CD4-positive, alpha-beta memory T cell (primary cell): ENCODE measurements at places on chromosomes 3 and 15. TPM values are rescaled to one million over a fixed set of nuclear protein-coding genes. Genes with fewer than 3 reads are reported as not detected.

GPR15 gene
- total RNA-seq = 31.2 TPM

ACAN gene
- total RNA-seq = not detected

ALAS1 gene
- total RNA-seq = 34.6 TPM

SMAD3 gene
- total RNA-seq = 197 TPM

XIRP1 gene
- not detected for total RNA-seq

ACTRT3 gene
- not detected for total RNA-seq

GRCh38 chr3:138569090-138569489 is 25.0 kb downstream of the CEP70 start:
- DNase-seq = no peak

DNA sequence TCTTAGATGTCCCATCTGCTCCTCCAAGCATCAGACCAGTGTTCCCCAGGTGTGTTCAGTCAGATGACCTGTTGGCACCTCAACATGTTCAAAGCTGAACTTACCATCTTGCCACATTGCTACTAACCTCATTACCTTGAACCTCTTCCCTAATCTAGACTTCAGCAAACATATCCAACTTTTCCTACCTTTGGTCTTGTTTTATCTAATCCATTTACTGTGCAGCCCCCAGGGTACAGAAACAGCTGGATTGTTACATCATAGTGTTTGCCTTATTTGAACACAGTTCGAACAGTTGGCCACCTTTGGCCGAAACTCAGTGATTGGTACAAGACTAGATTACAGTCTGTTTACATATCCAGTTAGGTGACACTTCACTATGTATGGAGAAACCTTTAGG is 36.1 kb upstream of the MCF2L2 start:
- DNase-seq = no peak

DNA sequence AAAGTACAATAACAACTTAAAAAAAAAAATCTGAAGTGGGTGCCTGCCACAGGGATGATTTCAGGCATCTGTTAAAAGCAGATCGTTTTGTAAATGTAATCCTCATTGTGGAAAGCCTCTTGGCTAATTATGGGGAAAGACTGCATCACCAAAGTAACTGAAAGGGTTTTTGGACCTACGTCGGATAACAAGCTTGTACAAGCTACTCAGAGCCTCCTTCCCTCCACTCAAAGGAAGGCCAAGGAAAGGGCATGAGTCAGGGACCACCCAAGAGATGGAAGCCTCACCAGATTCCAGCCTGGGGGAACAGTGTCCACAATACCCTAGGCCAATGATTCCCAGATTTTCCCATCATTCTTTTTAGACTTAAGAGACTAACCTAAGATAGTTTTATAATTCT is 84.3 kb downstream of the ATP1B3 start:
- DNase-seq = no peak

DNA sequence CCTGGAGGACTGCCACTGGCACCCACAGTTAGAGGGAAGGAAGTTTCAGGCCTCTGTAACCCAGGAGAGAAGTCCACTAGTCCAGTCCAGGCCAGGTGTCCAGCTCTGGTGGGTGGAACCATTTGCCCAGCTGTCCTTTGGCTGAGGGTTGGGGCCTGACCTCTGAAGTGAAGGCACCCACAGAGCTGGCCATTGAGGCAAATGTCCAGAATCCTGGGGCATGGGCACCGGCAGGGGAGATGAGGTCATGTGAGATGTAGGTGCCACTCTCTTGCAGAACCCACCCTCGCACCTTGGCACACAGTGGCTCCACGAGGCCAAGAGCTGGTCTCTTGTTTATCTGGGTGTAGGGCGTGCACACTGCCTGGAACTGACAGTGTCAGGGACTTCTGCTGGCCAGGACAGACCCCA is 162.8 kb downstream of the SMAD6 start:
- no peak for DNase-seq

GRCh38 chr3:104549099-104549714 is 817.5 kb upstream of the ALCAM start:
- DNase-seq = no peak

DNA sequence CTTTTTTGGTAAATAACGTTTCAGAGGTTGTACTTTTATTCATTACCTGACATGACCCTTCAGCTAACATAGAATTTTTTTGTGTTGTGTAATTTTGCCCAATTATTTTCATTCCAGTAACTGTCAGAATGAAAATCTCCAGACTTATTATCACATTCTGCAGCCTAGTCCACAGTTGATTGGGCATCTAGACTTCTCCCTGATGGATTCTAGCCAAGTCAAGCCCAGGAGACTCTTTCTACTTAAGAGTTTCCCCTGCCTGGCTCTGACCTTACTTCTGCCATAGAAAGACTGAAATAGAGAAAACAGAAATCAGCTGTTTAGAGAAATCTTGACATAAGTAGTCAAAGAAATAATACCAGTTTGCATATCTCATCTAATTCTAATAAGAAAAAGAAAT is 82.9 kb upstream of the CDAN1 start:
- no peak for DNase-seq

GRCh38 chr15:77992356-77993222 is 84.9 kb downstream of the TBC1D2B start:
- no peak for DNase-seq

DNA sequence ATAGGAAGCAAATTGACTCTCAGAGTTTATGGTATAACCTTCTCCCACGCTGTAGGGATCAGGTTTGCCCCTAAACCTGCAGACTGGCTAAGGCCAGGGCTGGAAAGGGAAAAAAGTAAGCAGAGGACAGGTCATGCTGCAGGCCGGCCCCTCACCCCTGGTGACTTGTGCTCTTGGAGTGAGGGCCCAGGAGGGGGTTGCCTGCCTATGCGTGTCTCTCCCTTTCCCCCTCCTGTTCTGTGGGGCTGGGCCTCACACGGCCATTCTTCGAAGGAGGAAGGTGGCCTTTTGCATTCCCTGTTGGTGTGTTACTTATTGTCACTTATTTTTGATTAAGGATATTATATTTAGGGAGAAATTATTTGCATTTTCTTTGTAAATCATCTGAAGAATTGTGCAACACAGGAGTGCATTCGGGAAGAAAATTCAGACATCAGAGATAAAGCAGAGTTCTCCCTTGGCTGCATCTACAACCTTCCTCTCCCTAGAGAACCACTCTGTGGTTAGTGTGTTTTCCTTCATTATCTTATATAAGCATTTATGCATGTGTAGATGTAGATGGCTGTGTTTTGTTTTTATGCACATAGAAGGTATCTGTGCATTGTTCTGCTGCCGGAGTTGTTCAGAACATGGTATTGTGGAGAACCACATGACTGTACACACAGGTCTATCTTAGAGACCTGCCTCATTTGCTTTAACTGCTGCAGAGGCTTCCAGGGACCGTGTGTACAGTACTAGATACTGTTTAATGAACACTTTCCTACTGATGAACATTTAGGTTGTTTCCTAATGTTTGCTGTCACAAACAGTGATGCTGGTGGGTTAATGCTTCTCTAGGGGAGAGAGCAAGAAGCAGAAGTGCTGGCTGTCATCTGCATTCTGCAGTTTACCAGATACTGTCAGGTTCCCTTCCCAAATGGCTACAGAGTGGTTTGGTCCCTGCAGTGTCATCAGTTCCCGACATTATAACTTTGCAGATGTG is 133.5 kb downstream of the APBA2 start:
- no peak for DNase-seq

DNA sequence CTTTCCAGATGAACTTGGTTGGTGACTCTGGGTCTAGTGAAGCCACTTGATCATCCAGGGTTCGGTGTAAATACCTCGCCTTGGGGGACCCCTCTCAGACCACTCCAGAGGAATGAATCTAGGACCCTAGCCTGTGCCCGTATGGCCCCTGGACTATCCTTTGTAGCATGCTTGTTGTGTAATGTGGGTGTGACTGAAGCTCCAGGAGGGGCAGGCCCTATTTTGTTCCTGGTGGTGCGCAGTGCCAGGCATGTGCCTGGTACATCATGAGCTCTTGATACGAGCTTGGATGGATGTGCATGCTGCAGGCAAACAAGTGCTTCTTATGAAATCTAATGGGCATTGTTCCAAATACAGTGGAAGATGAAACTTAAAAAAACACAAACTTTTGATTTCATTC is 82.8 kb downstream of the EBLN2 start:
- DNase-seq = no peak

GRCh38 chr3:99541181-99541580 is 97.2 kb upstream of the COL8A1 start:
- no peak for DNase-seq

GRCh38 chr3:101685870-101686307 is 629 bp downstream of the RPL24 start:
- no peak for DNase-seq

- no peak for DNase-seq
Observed at GRCh38 chr15:100314809-100315400, 26.9 kb downstream of the ADAMTS17 start.

DNA sequence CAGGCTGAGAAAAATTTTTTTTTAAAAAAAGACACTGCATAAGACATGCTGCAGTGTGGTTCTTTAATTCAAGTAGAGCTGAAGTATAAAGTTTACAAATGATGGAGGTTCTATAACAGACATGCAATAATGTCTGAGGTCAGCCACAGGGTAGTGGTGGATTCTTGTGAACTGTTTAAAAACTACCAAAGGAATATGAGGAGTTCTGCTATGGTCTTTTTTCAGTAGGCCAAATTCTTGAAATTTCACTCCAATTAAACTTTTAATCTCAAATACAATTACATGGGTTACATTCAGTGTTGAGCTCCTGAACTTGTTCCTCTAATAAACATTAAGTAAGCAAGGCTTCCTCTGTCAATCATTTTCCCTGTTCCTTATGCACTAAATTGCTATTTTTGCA is 122.7 kb downstream of the PLD1 start:
- no peak for DNase-seq

DNA sequence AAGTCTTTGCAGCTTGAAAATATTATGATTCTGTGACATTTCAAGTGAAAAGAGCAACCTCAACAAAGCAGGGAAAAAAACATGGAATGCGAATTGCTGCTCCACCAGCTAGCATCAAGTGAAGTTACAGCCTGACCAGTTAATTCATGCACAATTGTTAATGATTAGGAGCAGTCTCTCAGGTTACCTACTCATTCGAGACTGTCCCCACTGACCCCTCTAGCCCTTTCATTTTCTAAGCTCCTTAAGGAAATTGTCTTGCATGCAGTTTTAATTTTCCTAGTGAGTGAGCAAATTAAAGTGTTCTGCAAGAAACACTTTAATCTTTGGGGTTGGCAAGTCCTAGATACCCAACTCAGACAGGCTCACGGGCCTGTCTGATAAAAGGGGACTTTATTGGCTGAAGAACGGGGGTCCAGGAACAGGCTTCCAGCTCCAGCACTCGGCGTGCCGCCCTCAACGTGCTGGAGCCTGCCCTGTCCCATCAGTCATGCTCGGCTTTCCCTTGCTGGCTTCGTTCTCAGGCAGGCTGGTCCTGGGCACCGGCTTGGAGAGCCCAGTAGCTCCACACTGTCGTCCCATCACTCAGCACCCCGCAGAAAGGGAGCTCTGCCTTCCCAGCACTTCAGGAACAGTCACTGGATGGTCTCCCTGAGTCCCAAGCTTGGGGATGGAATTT is 18.3 kb downstream of the PODXL2 start:
- no peak for DNase-seq
